ENCODE measurements at places on chromosomes 7 and 10.

GRCh38 chr10:126161691-126162090 is 226.6 kb downstream of the ADAM12 start:
- no peak for DNase-seq

GRCh38 chr7:35508623-35509400 is 186.1 kb downstream of the HERPUD2 start:
- DNase-seq = no peak

- no peak for DNase-seq
Measured at GRCh38 chr7:144710791-144711190, 125.1 kb downstream of the TPK1 start.

DNA sequence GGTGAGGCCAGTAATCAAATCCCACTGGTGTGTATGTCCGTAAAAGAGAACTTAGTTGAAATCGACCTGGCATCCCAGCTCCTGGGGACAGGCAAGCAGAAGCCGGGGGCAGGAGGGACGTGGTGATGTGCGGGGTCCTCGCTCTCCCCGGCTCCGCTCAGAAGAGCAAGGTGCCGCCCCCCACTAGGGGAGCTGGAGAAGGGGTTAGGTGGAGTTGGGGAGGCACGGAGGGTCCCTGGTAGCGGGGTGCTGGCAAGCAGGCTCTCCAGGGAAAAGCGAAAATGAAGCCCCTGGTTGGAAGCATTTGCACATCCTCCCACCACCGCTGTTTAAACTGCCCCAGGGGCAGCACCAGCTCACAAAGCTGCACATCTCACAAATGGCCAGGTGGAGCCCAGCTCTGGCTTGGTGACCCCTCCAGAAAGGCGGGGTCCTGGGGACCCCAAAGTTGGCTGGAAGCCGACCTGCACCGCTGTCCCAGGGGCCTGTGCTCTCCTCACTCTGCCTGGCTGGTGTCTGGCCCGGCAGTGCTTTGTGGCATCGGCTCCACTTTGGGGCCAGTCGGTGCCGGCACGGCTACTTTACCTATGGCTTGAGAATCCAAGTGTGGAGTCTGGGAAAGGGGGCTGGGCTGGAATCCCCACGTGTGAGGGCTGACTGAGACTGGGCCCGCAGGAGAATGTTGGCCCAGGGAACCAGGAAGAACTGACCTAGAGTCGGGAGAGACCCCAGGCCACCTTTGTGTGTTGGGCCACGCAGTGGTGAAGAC is 2.9 kb upstream of the CFAP46 start:
- no peak for DNase-seq

DNA sequence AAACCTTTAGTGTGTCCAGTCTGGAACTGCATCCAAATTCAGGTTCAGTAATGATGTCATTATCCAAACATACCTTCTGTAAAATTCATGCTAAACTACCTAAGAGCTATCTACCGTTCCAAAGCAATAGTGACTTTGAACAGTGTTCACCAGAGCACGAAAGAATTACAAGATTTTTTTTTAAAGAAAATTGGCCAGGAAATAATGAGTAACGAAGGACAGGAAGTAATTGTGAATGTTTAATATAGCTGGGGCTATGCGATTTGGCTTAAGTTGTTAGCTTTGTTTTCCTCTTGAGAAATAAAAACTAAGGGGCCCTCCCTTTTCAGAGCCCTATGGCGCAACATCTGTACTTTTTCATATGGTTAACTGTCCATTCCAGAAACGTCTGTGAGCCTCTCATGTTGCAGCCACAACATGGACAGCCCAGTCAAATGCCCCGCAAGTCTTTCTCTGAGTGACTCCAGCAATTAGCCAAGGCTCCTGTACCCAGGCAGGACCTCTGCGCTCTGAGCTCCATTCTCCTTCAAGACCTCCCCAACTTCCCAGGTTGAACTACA is 694 bp upstream of the FAS start:
- no peak for DNase-seq

GRCh38 chr10:4602764-4603491 is 223.1 kb upstream of the AKR1E2 start:
- DNase-seq = no peak

GRCh38 chr7:130240240-130240639 is 26.4 kb upstream of the CPA2 start:
- DNase-seq = no peak

DNA sequence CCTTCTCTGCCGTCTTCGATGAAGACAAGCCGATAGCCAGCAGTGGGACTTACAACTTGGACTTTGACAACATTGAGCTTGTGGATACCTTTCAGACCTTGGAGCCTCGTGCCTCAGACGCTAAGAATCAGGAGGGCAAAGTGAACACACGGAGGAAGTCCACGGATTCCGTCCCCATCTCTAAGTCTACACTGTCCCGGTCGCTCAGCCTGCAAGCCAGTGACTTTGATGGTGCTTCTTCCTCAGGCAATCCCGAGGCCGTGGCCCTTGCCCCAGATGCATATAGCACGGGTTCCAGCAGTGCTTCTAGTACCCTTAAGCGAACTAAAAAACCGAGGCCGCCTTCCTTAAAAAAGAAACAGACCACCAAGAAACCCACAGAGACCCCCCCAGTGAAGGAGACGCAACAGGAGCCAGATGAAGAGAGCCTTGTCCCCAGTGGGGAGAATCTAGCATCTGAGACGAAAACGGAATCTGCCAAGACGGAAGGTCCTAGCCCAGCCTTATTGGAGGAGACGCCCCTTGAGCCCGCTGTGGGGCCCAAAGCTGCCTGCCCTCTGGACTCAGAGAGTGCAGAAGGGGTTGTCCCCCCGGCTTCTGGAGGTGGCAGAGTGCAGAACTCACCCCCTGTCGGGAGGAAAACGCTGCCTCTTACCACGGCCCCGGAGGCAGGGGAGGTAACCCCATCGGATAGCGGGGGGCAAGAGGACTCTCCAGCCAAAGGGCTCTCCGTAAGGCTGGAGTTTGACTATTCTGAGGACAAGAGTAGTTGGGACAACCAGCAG is 60.4 kb upstream of the BTBD16 start:
- DNase-seq = no peak

GRCh38 chr7:83821866-83822265 is 172.9 kb upstream of the SEMA3E start:
- DNase-seq = no peak

- DNase-seq = no peak
Measured at GRCh38 chr7:75850235-75850634, 28.6 kb upstream of the RHBDD2 start.
